Activated naive CD8-positive, alpha-beta T cell treated with anti-CD3 and anti-CD28 coated beads, Interleukin-2, amount 10 ng/mL, durations not matched to agents 7 days and 5 days (primary cell): ENCODE measurements at places on chromosomes 6 and 20. TPM values are rescaled to one million over a fixed set of nuclear protein-coding genes. Genes with fewer than 3 reads are reported as not detected.

FLRT3 gene
- total RNA-seq, result not detected

SIRPG gene
- total RNA-seq, result 100 TPM

GRCh38 chr6:35170166-35170565, 29.0 kb upstream of the TCP11 start:
- peaks cover 22% of the 10 kb centered on the region for H3K27me3 ChIP-seq
- peaks cover 6% of the 10 kb centered on the region for H3K36me3 ChIP-seq
- no peak overlapping the region for H3K27ac ChIP-seq
- DNase-seq, result no peak

TMEM170B gene
- total RNA-seq, result 1.4 TPM

ZNF334 gene
- total RNA-seq, result 1.9 TPM

COX4I2 gene
- total RNA-seq, result not detected

DNA sequence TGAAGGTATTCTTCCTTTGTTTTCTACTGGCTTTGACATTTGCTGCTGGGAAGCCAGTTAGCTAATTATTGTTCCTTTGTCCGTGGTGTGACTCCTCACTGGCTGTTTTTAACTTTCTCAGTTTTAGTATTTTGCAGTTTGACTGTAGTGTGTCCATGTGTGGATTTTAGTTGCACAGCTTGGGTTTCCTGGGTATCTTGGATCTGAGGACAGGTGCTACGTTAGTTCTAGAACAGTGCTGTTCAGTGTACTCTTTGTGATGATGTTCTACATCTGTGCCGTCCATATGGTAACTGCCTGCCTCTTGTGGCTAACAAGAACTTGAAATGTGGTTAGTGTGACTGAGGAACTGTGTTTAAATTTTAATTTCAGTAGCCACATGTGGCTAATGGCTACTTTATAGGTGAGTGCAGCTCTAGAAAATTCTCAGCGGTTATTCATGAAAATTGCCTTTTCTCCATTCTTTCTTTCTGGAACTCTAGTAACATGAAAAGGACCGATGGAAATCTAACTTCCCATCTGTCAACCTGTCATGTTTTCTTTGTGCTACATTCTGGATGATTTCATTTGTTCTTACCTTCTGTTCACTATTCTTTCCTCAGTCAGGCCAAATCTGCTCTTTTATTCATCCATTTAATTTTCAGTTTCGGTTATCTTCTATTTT, 7.4 kb downstream of the SNX9 start:
- H3K27ac ChIP-seq, result no peak overlapping the region
- no peaks in the 10 kb centered on the region for H3K27me3 ChIP-seq
- peaks cover 29% of the 10 kb centered on the region for H3K36me3 ChIP-seq
- H3K4me1 ChIP-seq, result peaks cover 42% of the 10 kb centered on the region
- no peak overlapping the region for H3K4me3 ChIP-seq

DNA sequence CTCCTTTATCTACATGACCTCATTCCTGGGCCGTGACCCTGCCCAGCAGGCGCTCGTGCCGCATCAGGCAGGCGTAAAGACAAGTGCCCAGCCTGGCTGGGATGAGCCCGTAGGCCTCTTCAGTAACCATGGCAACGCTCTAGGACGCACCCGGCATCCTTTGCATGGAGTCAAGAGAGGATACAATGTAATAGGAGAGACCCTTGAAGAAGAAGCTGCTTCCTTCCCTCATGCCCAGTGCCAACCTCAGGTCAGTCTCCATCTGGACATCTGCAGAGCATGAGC, 5.0 kb upstream of the LSM14B start:
- H3K27ac ChIP-seq, result peak overlapping the region; percentile 51
- no peak for DNase-seq
- H3K36me3 ChIP-seq, result no peaks in the 10 kb centered on the region
- H3K4me3 ChIP-seq, result peak overlapping the region; percentile 39
- no peaks in the 10 kb centered on the region for H3K27me3 ChIP-seq

SMLR1 gene
- not detected for total RNA-seq

ZNF318 gene
- total RNA-seq, result 18.2 TPM

VSTM2L gene
- total RNA-seq, result not detected

BPI gene
- not detected for total RNA-seq

FAM209B gene
- 1.1 TPM for total RNA-seq

DNA sequence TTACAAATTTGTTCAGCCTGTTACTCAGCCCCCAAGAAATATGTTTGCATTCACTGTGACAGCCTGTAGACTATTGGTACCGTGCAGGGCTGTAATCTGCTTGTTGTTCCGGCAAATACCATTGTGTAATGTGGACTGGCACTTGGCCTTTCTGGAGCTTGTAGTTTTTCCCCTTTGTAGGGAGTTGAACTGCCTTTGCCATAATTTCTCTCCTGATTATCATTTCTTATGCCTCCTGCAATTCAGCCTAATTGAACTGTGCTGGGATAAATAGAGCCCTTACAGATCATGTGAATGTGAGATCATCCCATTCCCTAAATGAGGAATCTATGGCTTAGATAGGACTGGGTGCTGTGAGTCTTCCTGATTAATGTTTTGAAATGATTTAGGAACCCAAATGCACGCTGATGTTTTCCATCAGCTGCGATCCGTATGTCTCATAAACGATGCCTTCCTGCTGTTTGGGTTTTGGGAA, 185.1 kb downstream of the JARID2 start:
- H3K36me3 ChIP-seq, result peaks cover 25% of the 10 kb centered on the region
- no peaks in the 10 kb centered on the region for H3K27me3 ChIP-seq
- peaks cover 80% of the 10 kb centered on the region for H3K4me1 ChIP-seq
- no peak for DNase-seq

GRCh38 chr6:29726571-29727194, 3.4 kb downstream of the HLA-F start:
- H3K4me3 ChIP-seq, result peak overlapping the region; percentile 49
- no peak for DNase-seq
- peak overlapping the region; percentile 12 for H3K27ac ChIP-seq
- H3K27me3 ChIP-seq, result no peaks in the 10 kb centered on the region

- H3K27me3 ChIP-seq, result no peaks in the 10 kb centered on the region
- H3K27ac ChIP-seq, result no peak overlapping the region
- peaks cover 12% of the 10 kb centered on the region for H3K4me1 ChIP-seq
- peaks cover 43% of the 10 kb centered on the region for H3K36me3 ChIP-seq
Measured at GRCh38 chr6:130178692-130179091, 44.1 kb downstream of the SAMD3 start.

EZR gene
- 257 TPM for total RNA-seq

DNA sequence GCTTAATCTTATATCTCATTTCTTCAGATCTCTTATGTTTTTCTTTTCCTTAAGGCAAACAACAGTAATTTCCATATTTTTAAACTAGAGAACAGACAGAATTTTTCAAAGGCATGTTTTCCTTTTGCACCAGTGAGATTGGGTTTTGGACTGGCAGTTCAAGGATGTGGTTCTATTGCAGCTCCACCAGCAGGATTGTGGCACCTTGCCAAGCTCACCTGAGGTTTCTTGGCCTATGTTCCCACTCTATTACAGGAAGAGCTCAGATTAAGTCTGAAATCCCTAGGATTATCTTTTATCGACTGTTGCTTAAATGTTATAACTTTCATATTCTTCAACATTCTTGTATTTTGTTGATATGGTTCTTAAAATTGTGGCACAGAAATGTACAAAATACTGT, 218.9 kb downstream of the PLCB4 start:
- H3K4me1 ChIP-seq, result no peaks in the 10 kb centered on the region
- H3K36me3 ChIP-seq, result no peaks in the 10 kb centered on the region
- no peak overlapping the region for H3K27ac ChIP-seq
- H3K4me3 ChIP-seq, result no peak overlapping the region
- DNase-seq, result no peak
- no peaks in the 10 kb centered on the region for H3K27me3 ChIP-seq

DNA sequence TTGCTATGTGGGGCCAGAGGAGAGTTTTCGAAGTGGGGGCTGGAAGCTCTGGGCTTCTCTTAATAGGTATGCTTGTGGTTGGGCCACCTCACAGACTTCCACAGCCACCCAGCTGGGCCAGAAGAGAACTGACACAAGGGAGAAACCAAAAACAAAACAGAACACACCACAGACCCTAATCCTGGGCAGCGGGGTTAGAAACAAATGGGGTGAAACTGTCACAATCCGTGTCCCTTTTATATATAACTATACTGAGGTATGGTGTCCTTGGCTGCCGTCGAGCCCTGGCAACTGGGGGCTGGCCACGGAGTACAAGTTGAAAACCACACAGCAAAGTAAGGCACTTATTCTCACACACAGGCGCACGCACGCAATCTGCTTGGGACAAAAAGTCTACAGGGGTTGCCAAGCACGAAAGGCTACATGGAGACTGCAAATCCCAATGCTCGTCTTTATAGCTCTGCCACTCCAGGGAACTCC, 78.3 kb downstream of the TRAM2 start:
- H3K4me3 ChIP-seq, result no peak overlapping the region
- H3K4me1 ChIP-seq, result no peaks in the 10 kb centered on the region
- no peaks in the 10 kb centered on the region for H3K36me3 ChIP-seq
- no peaks in the 10 kb centered on the region for H3K27me3 ChIP-seq
- H3K27ac ChIP-seq, result no peak overlapping the region
- no peak for DNase-seq

DNA sequence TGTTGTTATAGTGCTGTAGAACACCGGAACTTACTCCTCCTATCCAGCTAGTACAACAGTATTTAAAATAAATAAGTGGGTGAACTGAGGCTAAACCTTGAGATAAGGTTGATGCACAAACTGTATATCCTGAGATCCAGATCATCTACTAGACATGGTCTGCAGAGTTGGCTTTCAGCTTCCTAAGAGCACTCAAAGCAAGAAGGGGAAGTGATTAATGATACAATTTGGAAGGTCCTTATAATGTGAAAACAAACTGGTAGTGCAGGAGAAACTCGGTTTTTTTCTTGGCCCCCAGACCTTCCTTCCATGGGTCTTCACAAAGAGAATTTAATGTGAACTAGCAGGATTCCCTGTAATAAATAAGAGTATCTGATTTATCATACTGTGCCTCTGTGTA, 27.4 kb upstream of the RREB1 start:
- no peak overlapping the region for H3K27ac ChIP-seq
- peaks cover 65% of the 10 kb centered on the region for H3K27me3 ChIP-seq
- H3K4me1 ChIP-seq, result peaks cover 6% of the 10 kb centered on the region
- no peak overlapping the region for H3K4me3 ChIP-seq

TCP11 gene
- not detected for total RNA-seq

GRCh38 chr20:33751775-33752174, 20.0 kb downstream of the ZNF341 start:
- DNase-seq, result no peak
- H3K4me1 ChIP-seq, result peaks cover 9% of the 10 kb centered on the region
- no peaks in the 10 kb centered on the region for H3K27me3 ChIP-seq

EDN1 gene
- not detected for total RNA-seq

DNA sequence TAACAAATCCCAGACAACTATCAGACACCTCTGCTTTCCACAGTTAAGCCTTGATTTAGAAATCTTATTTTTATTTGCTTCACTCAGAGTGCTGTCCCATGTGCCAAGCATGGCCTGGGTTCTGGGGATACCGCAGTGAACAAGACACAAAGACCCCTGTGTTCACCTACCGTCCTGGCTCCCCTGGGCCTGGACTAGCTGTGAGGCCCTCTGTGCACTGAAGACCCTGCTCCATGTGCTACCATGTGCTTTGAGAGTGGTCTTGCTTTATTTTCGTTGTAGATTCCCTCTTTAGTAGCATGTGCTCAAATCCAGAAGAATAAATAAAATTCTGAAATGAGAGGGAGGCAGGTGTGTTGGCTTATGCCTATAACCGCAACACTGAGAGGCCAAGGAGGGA, 22.5 kb downstream of the SUMO4 start:
- H3K27me3 ChIP-seq, result no peaks in the 10 kb centered on the region
- no peak for DNase-seq
- H3K4me1 ChIP-seq, result no peaks in the 10 kb centered on the region
- no peak overlapping the region for H3K27ac ChIP-seq
- no peak overlapping the region for H3K4me3 ChIP-seq

- H3K4me1 ChIP-seq, result peaks cover 66% of the 10 kb centered on the region
- peak overlapping the region; percentile 78 for H3K4me3 ChIP-seq
- H3K27me3 ChIP-seq, result no peaks in the 10 kb centered on the region
- peaks cover 2% of the 10 kb centered on the region for H3K36me3 ChIP-seq
- DNase-seq, result peak; percentile 58
Measured at GRCh38 chr20:32967961-32968457, 36.2 kb downstream of the SUN5 start.

DNA sequence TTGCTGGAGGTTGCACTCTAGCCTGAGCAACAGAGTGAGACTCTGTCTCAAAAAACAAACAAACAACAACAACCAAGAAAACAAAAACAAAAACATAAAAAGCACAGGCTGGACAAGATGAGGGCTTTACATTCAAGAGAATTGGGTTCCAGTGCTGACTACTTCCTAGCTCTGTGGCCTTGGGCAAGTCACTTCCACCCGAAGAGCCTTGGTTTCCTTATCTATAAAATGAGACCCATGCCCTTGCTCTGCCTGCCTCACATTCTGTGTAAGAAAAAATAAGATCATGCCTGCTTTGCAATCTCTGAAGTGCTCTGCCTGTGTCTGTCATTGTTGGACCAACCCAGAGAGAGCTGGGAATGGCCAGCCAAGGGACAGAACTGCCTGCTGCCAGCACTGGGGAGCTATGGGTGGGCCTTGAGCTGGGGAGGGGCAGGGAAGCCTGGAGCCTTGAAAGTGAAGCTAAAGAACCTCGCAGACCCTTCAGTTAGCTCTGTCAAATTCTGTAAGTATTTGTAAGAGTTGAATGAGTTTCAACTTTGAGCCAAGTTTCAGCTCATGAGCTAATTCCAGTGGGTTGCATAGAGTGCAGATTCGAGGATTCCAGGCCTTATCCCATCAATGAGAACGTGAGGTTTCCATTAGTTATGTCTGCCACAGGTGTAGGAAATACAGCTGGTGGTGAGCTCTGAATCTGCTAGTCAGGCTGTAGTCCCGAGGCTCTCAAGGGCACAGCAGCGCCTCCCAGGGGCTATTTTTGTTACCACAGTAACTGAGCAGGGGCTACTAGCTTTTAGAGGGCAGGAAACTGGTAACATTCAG, 93.2 kb downstream of the DLGAP4 start:
- H3K27me3 ChIP-seq, result peaks cover 12% of the 10 kb centered on the region
- H3K4me1 ChIP-seq, result peaks cover 4% of the 10 kb centered on the region
- no peak overlapping the region for H3K27ac ChIP-seq
- DNase-seq, result peak; percentile 45
- H3K4me3 ChIP-seq, result no peak overlapping the region

FAM217A gene
- not detected for total RNA-seq

PBOV1 gene
- not detected for total RNA-seq

DNA sequence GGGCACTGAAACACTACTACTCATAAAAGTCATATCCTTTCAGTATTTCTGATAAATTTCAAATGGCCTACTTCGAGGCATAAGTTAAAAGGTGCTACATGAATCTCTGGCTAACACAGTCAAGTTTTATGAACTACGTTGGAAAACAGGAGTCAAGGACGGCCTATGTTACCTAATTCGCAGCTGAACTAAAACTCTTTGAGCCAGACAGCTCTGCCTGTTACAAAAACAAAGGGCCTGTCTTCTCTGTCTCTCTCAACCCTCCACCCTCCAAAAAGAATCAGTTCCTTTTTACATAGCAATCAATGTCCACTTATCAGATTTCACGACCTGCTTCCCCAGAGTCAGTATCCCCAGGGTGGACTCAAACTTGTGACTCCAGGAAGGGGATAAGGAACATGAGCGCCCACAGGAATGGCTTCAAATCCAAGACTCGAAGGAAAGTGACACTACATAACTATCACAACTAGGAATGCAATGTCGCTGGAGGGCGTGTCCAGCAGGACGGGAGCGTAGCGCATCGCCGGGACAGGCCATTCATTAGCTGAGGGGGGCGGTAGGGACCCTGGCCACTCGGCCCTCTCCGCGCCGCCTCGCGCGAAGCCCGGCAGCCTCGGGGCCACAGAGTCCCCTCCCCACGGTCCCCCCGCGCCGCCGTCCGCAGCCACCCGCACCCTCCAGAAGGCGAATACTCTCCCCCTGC, 591 bp downstream of the IBTK start:
- peak overlapping the region; percentile 95 for H3K4me3 ChIP-seq
- peaks cover 23% of the 10 kb centered on the region for H3K36me3 ChIP-seq
- DNase-seq, result no peak
- peaks cover 27% of the 10 kb centered on the region for H3K4me1 ChIP-seq
